ENCODE measurements at places on chromosomes 2 and 18.

DNA sequence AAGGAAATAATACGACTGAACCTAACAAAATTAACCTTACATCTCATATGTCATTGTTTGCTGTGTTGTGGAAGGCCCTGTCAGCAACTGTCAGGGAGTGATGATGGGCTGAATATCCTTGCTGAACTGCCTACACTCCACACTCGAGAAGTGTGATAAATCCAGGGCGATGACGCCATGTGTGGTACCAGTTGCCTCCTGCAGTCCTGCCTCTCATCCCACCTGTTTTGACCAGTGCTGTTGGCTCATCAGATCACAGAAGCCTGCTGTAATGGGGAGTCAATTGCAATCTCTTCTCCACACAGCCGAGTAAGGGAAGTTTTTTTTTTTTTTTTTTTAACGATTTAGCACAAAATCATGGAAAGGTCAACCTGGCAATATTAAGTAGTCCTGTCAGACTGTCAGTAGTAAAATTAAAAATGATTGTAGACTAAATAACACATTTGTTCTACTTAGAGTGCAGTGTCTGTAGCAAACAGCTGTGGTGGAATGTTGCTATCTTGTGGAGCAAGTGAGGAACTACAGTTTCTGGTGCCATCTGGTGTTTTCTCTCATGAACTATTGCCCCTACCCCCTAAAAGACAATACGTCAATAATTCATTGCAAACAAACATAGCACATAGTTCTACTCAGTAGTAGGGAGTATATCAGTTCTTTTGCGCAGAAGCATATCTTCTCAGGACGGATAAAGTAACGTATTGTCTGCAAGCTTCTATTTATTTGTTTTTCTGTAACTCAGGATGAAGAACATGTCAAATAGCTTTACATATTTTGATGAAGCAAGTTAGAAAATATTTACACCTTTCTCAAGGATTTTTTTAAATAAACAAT, 347.6 kb downstream of the CTNNA2 start:
- peak; percentile 31 for DNase-seq

- no peak for DNase-seq
Measured at GRCh38 chr2:33230195-33230594, 246.3 kb upstream of the RASGRP3 start.

DNA sequence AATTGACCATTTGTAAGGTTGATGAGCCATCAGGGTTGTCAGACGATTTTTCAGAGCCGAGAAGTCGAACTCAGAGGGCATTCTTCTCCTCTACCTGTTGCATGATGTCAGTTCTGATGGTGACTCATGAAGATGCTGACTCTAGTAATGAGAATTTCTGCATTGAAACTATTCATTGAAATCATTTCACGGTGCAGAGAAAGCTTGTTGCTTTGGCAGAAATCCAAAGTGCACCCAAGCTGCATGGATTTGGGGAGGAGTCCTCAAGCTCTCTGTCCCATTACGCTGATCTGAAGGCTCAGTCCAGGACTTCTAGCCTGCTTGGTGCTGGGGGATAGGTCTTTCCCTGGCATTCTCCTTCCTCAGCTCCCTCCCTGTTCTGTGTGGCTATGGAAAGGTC, 125.7 kb upstream of the PXDN start:
- no peak for DNase-seq

DNA sequence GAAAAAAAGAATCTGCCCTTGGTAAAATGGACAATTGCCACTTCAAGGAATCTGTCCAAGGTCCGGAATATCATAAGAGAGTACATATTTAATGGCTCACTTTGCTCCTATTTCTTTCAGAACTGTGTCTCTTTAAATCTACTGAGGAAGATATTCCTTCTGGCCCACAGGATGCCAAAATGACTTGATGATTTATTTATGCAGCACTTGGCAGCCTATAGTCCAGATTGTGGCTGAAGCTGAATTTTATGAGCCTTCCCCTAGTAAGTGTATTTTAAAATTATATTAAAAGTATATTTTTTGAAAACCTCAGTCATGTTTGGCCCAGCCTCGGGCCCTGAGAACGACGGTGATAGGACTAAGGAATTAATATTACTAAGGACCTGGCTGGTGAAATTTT, 465.1 kb upstream of the HNRNPA3 start:
- DNase-seq, result no peak

GRCh38 chr2:142425551-142425950, 294.7 kb upstream of the LRP1B start:
- DNase-seq, result peak; percentile 40

- DNase-seq, result no peak
Measured at GRCh38 chr2:168974428-168974827, 56.7 kb downstream of the ABCB11 start.

DNA sequence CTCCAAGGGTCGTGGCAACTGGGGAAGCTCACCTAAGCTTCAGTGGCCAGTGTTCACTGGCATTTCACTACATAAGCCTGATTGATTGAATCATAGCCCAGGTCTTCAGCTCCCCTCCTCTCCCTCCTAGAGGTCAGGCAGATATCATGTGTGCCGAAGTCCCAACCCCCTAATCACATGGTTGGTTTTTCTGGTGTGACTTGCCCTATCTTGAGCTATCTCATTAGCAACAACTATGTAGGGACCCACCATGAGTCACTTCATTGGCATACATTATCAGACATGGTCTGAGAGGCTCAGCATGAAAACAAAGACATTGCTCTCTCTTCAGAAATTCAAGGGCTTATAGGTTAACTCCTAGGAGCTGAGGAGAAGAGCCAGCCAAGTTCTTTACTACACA, 76.8 kb downstream of the LYPD1 start:
- no peak for DNase-seq

DNA sequence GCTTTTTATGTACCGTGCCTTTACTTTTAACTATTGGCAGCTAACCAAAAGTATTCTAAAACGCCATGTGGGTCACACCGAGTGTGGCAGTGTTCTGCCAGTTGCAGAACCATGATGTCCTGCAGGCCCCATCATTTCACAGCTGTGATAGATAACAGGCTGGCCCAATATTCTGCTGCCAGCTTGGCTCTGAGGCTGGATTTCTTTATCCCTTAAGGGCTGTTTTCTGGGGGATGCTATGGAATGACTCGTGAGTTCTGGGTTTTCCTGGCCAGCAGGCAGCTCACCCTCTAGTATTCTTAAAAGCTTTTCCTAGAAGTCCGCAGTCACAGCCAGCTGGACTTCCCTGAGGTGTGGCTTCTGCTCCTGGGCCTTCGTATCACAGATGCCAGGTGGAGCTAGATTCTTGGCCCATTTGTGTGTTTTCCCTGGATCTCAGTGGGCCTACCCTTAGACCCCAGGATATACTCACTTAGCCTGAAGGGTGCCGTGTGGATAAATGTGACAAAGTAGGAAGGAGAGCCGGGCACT, 41.0 kb downstream of the FHOD3 start:
- DNase-seq, result no peak
